ENCODE measurements at places on chromosomes 4 and X.

DNA sequence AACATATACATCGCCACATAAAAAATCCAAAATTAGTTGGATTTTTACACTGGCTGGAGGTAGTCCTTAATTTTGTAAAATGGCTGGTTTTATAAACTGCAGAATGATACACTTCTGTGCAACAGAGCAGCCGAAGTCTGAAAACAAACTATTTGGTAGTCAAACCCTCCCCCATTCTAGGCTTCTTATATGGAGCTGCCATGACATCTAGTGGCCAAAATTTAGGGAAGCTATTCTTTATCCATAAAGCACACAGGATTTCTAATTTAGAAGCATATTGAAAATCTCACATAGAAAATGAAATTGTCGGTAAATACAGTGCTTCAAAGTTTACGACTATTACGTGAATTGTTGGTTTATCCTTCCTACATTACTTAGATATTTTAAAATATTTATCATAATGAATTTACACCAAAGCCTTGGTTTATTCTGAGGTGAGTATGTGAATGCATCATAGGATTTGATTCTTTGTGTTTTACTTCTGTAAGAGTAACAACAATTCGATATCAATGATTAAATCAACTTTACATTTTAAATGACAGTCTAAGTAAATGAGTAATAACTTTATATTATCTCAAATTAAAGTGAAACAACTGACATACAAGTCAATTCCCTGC is 113.4 kb upstream of the FAM241A start:
- DNase-seq, result no peak

GRCh38 chr4:48025005-48025404 is 8.4 kb downstream of the NIPAL1 start:
- no peak for DNase-seq

DNA sequence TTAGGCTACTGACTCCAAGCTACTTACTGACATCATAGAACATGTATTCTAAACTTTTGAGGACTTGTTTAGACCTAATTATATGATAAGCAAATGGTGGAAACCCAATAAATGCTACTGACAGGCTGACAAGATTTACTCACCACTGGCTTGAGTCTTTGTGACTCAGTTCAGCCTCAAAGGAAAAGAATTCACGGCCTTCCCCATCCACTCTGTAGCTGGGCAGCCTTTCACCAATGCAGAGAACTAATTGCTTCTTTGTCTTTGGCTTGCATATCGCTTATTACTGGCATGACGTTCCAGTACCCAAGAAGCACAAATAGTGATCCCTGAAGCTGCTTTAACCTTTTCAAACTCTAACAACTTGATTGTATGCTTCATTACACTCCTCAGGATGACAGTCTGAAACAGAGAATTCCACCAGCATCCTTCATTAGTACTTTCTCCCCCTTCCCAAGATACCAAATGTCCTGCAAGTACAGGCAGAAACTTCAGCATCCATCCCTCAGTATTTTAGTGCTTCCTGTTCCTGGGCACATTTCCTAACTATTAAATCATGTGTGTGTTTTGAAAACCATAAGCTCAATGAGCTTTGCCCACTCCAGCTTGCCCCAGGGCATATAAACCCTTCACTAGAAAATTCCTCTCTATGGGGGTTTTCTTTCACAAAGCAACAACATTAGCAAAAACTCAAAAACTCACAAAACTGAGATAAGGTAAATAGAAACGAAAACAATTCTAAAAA is 298.1 kb upstream of the SLC7A11 start:
- DNase-seq, result no peak

GRCh38 chr4:6944301-6945051 is 34.9 kb downstream of the TBC1D14 start:
- DNase-seq, result no peak

- no peak for DNase-seq
Measured at GRCh38 chr4:164952551-164952950, 24.9 kb downstream of the TRIM61 start.

DNA sequence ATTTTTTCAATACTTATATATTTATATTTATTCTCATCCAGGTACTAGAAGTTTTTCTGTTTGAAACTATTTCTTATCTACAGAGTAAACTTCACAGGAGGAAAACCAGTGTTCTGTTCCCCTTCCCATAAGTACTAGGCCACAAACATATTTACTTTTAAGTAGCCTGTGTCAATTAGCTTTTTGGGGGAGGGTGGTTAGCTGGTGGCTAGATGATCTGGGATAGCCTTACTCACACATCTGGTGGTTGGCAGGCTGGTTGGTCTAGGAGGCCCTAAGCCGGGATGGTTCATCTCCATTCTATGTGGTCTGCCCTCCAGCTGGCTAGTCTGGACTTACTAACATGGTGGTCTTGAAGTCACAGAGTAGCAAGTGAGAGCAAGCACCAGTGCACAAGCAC is 6.2 kb downstream of the JADE3 start:
- no peak for DNase-seq

GRCh38 chr4:14566518-14566917 is 435.8 kb upstream of the CPEB2 start:
- no peak for DNase-seq

- DNase-seq, result no peak
Measured at GRCh38 chrX:68868316-68868715, 39.5 kb downstream of the EFNB1 start.

GRCh38 chr4:1600211-1600780 is 83.8 kb downstream of the FAM53A start:
- no peak for DNase-seq

DNA sequence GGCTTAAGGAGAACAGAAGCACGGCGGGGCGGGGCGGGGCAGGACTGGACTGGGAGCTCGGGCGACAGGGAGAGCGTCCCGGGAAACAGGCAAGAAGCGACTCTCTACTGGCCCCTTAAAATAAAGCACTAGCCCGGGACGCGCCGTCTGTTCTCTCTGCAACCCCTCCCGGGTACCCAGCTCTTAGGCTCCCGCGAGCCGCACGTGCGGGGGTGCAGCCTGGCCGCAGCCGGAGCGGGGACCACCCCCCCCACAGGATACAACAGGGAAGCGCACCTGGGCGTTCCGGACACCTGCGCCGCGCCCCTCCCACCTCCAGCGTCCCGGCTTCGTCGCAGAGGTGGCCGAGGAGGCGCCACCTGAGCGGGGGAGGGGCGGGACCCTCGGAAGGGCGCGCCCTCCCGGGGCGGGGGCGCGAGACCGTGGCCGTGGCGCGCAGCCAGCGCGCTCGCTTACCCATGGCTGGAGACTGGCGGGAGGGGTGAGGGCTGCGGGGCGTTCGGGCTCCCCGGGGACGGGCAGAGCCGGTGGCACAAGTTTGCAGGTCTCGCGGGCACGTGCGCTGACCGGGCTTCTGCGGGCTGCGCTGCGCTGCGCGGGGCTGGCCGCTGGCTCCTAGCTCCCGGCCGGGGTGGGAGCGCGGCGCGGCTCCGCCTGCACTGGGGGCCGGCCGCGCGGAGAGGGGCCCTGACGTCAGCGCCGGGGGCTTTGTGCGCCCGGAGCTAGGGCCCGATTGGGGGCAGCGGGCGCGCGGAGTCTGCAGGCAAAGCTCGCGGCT is 91.5 kb downstream of the GEMIN8 start:
- no peak for DNase-seq

GRCh38 chr4:52951016-52951415 is 88.9 kb downstream of the RASL11B start:
- no peak for DNase-seq

DNA sequence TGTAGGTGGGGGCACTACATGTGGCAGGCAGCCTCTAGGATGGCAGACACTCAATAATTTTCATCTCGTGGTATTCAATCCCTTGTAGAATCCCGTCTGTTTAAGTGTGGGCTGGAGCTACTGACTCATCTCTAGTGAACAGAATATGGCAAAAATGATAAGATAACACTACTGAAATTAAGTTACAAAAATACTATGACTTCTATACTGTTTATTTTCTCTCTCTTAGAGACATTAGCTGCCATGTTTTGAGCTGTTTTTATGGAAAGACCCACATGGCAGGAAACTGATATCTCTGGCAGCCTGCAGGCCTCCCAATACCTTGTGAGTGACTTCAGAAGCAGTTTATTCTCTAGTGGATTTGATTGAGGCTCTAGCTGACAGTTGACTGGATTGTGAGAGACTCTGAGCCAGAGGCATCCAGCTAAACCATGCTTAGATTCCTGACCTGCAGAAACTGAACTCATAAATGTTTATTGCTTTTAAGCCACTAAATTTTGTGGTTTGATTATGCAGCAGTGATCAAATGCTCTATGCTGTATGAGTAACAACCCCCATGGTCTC is 298.8 kb upstream of the CTSO start:
- DNase-seq, result no peak

- no peak for DNase-seq
Measured at GRCh38 chr4:176792326-176793059, at the start of gene VEGFC. TSS of gene VEGFC (minus strand) at chr4:176792922. CDS start at chr4:176792311, 611 bp downstream.

DNA sequence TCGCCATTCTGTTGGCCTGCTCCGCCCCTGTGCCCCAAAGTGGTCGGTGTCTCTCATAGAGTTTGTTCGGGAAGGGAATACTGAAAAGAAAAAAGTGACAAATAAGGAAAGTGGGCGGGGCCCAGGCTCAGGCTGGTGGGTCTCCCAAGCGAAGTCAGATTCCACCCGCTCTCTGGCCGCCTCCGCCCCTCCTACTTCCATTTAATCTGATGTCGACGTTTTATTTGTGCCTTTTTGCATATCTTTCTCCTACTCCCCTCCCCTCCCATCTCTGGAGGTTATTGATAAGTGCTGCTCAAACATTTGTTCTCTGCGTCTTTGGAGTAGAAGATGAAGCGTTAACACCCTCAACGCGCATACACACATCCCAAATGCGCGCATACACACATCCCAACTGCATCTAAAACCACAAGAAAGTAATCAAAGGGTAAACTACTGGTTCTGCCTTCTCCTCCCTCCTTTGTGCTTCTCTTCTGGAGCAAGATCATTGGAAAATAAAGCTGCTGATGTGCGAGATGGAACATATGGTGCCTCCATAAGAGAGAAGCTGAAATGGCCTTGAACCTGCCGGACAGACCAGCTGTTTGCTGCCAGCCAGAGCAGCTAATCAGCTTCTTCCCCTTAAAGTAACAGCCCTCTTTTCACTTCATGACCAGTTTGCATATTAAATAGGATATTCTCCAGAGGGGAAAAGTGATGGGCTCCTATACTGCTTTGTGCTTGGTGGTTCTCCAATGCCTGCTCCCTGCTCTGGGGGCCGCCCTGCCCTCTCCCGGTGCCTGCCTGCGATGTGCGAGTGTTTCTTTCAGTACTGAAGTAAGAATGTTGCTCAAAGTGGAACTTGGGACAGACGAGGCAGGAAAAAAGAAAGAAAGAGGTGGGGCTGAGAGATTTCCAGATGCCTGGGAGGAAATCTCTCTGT is 3.1 kb downstream of the MAMLD1 start:
- DNase-seq, result peak; percentile 3

DNA sequence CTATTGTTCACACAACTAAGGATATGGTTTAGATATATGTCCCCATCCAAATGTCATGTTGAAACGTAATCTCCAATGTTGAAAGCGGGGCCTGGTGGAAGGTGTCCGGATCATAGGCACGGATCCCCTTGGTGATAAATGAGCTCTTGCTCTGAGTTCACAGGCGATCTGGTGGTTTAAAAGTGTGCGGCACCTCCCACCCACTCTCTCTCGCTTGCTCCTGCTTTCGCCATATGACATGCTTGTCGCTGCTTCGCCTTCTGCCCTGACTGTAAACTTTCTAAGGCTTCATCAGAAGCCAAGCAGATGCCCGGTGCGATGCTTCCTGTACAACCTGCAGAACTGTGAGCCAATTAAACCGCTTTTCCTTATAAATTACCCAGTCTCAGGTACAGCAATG is 128.5 kb downstream of the NFKB1 start:
- peak; percentile 39 for DNase-seq

DNA sequence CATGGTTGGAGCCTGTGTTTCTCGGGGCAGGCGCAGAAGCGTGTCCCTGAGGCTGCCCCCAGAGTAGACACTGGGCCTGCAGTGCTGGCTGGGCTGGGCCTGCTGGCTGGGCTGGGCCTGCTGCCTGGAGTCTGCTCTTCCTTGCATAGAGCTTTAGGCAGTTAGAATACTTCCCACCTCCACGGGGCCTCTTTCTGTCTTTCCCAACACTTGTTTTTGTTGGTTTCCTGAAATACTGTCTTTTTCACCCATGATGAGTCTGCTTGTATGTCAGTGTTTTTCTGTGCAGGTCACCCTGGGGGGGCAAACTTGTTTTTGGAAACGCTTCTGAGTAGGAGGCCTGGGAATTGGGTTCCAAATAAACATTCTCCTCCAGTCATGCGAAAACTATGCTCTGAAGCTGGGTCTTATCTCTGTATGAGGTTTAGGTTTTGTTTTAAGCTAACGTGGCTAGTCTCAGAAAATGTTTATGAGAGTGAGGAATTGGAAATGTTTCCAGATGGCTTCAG is 32.2 kb downstream of the TRMT44 start:
- no peak for DNase-seq

- peak; percentile 15 for DNase-seq
Measured at GRCh38 chr4:80709082-80709869, 321.2 kb upstream of the BMP3 start.

- DNase-seq, result no peak
Measured at GRCh38 chr4:37762991-37763368, 63.5 kb upstream of the PGM2 start.

- DNase-seq, result no peak
Measured at GRCh38 chrX:77434962-77435361, 12.2 kb upstream of the FGF16 start.

DNA sequence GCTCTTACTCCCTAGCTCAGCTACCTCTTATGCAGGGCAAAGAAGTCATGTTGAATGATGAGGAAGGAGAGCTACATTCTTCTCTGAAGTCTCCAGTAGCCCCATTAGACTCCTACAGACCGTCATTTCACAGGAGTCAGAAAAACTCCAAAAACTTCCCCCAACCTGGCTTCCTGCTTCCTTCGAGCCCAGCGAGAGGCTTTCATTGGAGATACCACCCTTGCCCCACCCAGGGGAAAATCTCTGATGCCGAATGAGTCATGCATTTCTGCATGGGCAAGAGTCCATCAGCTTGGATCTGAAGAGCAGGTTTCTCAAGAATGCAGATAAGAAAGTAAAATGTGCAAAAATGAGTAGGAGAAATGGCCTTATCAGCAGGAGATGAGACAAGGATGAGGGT is 53.0 kb downstream of the ARSF start:
- DNase-seq, result no peak

DNA sequence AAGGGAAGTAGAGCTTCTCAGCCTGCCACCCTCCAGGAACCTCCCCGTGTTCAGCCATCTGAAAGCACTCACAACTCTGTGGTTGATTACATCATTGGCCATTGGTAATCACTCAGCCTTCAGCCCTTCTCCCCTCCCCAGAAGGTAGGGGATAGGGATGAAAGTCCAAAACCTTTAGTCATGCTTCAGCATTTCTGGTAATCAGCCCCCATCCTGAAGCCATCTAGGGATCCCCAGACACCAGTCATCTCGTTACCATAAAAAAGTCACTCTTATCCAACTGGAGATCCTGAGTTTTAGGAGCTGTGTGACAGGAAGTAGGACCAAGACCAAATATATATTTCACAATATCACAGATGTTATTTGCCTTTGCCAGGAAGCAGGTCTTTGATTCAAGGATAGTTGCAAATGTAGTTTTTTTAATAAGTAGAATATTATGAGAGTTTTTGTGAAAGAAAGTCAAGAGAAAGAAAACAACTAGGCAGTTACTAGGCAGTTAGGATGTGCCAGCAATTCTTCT is 364.6 kb upstream of the NOCT start:
- DNase-seq, result no peak

GRCh38 chr4:87211249-87211952 is 9.0 kb downstream of the KLHL8 start:
- no peak for DNase-seq

GRCh38 chr4:57763070-57763469 is 652.9 kb upstream of the IGFBP7 start:
- DNase-seq, result no peak

All from CD4-positive, alpha-beta memory T cell (primary cell).